ENCODE measurements at places on chromosomes 5 and 9.

DNA sequence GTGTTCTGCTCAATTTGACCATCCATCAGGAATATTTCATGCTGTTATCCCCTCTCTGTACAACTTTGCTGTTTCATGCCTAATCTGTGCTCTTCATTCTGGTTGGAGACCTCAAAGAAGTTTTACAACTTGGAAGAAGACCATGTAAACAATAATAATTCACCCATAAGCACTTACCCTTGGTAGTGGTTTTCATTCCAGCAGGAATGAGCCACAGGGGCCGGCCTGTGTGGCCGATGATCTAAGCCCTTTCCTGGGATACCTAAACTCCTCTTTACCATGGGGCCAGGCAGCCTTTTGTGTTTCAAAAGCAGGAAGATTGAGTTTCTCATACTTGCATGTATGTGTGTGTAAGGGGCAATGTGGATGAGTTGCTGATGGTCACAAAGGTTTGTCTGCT lies 165.0 kb downstream of the FGF1 start:
- DNase-seq: no peak

GRCh38 chr5:14299666-14300065 lies 156.5 kb downstream of the TRIO start:
- DNase-seq: no peak

DNA sequence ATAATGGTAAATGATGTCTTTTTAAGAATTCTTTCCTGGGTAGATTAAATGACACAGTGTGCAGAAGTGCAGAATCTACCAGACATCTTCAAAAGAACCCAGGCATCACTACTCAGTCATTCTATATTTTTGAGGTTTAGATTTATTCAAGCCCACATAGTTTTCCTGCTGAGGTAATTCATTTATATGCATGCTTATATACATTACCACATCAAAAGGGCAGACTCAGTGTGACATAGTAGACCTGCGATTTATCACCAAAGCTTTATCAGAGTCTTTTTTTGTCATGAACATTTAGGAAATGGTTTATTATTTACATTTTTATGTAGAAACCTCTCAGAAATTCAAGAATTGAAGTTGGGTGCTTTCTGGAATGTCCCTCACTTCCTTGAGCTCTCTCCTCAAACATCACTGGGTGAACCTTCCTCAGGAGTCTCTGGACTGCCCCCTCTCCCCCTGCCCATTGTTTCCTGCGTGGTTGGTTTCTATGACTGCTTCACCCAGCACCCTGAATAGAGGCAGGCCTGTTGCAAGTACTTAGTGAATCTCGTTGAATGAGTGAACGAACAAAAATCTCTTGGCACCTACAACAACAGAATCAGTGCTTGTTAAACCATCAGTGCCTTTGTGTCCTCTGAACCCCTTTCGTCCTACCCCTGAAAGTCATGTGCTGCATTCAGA lies 42.5 kb downstream of the ADAMTS16 start:
- DNase-seq: no peak

GRCh38 chr5:162520878-162521277 lies 453.3 kb downstream of the GABRG2 start:
- no peak for DNase-seq

DNA sequence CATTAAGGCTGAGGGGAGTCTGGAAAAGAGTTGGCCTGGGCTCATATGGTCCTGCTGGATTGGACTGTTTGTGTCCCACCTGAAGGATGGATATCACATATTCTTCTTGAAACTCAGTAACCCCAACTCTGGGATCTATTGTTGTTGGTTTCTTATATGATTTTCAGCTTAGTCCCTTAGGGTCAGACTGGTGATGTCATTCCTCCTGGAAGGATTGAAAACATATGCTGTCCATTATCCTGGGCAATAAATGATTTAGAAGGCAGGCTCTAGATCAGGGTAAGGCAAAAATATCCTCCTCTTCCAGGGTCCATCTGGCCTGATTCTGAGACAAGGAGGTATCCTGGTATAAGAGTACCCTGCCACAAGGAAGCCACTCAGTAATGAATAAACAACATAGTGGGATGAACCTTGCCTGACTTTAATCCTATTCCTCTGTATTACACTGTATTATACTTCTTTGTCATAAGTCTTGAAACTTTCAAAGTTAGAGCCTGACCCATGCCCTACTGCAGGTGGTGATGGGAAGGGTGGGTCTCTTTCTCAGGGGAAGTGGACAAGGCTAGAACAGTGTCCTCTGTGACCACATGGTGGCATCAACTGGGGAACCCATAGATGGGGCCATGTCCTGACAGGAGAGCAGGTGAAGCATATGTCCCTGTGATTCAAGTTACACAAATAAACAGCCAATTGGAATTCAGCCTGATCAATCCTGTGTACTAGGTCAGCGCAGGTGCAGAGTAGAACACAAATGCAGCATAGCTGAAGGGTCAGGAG lies 454.4 kb upstream of the TRPC7 start:
- DNase-seq: no peak

- DNase-seq: no peak
Observed at GRCh38 chr5:145661737-145662485, 173.2 kb downstream of the PRELID2 start.

DNA sequence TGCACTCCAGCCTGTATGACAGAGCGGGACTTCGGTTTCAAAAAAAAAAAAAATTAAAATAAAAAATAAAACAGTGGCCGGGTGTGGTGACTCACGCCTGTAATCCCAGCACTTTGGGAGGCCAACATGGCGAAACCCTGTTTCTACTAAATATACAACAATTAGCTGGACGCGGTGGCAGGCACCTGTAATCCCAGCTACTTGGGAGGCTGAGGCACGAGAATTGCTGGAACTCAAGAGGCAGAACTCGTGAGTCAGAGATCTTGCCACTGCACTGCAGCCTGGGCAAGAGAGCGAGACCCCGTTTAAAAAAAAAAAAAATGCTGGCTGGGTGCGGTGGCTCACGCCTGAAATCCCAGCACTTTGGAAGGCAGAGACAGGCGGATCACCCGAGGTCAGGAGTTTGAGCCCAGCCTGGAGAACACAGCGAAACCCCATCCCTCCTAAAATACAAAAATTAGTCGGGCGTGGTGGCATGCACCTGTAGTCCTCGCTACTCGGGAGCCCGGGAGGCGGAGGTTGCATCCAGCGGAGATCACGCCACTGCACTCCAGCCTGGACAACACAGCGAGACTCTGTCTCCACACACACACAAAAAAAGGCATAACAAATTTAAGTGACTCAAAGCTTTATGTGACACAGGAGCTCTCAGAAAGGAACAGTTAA lies 1.5 kb upstream of the NPM1 start:
- no peak for DNase-seq

- DNase-seq: no peak
Observed at GRCh38 chr9:79615038-79615437, 43.3 kb downstream of the TLE4 start.

DNA sequence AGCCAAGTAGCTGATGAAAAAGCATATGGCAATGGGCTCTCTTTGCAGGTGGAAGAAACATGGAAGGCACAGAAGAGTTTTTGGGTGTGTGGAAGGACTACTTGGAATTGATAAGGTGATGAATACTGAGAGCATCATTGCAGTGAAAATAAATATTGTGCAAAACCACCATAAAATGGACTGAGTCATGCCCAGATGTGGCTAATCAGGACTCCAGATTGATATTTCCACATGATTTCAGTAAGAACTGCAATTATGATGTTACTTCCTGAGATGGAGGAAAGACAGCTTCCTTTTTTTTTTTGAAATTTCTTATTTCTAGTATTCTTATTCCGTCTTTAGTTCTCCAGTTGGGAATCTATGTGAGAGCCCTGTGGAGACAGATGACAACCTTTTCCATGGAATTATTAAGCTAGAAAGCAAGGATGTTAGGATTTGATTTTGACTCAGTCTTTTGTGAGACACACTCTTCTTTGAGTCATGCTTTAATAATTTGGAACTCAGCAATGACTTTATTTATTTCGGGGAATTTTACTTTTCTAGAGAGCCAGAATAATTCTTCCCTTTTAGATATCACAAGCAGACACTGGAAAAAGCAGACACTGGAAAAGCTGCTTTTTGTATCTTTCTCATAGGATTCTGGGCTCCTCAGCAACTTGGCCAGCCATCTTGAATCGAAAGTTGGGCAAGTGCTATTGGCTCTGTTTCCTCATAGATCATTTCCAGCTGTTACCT lies 94.2 kb upstream of the VCAN start:
- DNase-seq: no peak

- no peak for DNase-seq
Observed at GRCh38 chr9:114369216-114370130, 18.3 kb downstream of the AKNA start.

GRCh38 chr5:149317281-149318048 lies 27.8 kb upstream of the GRPEL2 start:
- DNase-seq: no peak

DNA sequence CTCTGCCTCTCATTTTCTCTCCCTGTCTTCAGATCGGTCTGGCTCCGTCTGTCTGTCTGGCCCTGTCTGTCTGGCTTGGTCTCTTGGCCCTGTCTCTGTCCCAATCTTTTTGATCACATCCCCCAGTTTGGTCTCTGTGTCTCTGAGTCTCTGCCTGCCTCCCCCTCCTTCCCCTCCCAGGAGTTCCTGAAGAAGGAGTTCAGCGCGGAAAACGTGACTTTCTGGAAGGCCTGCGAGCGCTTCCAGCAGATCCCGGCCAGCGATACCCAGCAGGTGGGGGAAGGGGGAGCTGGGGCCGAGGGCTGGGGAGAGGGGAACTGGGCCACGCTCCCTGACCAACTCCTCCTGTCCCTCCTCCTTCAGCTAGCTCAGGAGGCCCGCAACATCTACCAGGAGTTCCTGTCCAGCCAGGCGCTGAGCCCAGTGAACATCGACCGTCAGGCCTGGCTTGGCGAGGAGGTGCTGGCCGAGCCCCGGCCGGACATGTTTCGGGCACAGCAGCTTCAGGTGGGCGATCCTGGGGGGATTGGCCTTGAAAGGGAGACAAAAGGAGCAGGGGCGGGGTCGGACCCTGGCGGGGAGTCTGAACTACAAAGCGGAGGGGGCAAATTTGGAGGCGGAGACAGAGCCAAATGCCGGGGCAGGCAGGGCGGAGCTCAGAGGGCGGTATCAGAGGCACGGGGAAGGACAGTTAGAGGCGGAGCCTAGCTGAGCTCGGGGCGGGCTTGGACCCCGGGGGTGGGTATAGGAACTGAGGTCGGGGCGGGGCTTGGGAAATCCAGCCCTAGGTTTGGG lies 9.0 kb downstream of the RGS14 start:
- DNase-seq: no peak

DNA sequence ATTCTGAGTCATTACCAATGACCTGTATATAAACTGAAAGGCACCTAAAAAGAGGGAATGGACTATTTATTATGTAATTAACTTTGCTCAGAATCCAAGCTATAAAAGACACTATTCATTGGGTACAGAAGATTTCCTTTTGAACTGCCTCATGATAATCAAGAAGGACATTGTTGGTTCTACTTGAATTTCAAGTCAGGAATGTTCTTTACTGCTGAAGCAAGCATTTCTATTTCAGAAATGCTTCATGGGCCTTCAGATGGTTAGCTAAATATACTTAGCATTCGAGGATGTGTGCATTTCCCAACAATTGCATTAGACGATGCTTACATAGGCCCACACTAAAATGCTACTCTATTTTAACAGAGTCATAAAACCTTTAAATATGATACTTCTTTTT lies 658.2 kb upstream of the DMAC1 start:
- no peak for DNase-seq

DNA sequence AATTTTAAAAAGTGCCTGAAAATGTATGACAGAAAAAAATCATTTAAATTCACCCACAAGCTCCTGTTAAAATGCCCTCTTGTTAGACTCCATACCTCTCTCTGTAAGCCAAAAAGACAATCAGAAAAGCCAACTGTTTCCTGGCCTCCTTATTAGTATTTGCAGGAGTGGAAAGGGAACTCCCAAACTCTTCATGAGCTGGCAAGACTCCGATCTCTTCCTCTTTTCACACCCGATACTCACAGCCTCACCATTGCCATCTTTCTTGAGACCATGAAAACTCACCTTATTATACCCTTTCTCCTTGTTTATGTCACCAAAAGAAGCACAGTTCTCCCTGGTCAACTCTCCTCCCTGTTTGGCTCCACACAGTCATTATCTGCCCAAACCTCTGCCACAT lies 197.8 kb downstream of the DMAC1 start:
- DNase-seq: no peak

DNA sequence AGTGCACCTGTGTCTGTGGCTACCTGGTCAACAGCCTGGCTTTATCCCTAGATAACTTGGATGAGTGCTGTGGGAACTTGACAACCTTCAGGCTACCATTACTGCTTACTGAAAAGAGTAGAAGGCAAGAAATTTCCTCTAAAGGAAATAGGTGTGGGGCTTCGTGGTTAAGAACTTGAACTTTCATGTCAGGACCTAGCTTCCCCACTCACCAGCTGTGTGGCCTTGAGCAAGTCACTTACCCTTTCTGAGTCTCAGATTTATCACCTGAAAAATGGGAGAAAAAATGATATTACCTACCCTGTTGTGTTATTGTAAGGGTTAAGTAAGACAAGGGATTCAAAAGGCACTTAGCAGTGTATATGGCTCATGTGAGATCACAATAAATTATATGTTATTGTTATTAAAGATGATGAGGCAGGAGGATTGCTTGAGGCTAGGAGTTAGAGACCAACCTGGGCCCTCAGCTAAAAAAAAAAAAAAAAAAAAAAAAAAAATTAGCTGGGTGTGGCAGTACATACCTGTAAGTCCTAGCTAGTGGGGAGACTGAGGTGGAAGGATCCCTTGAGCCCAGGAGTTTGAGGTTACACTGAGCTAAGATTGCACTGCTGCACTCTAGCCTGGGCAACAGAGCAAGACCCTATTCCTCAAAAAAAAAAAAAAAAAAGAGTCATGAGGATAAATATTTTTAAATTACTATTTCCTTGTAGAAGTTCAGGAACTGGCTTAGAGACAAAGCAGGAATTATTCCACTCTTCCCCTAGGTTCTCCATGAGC lies 97.0 kb upstream of the SPRY4 start:
- DNase-seq: no peak

DNA sequence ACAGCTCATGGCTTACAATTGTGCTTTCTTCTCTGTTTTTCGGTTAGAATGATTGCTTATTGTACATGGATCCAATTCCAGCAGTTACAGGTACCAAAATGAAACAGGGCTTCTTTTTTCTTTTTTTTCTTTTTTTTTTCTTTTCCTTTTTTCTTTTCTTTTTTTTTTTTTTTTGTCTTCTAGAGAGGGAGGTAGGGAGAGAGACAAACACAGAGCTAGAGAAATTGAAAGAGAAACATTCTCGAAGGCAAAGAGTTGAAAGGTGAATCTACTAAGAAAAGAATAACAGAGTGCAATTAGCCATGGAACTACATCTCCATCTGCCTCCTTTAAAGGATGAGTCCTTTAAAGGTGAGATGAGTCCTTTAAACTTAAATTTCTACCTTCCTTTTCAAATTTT lies 1.0 kb upstream of the EDIL3 start:
- DNase-seq: no peak

- DNase-seq: no peak
Observed at GRCh38 chr5:126354012-126354857, 69.0 kb upstream of the GRAMD2B start.

DNA sequence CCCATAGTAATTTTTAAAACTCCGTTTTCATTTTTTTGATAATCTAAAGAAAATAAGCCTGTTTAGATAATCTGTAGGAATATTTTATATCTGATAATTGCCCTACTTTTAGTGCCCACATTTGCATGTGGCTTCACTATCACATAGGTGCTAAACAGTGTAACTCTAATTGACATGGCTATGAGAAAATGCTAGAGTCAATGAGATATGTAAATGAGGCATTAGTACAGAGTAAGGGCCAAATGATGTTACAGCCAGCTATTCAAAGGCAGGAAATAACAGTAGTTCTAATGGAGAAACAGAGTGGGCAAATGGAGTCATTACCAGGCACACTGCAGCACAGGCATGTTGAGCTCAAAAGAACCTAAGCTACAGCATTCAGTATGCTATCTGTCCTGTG lies 37.3 kb upstream of the GCNT4 start:
- DNase-seq: no peak
